ENCODE measurements at places on chromosomes 3 and 15.

DNA sequence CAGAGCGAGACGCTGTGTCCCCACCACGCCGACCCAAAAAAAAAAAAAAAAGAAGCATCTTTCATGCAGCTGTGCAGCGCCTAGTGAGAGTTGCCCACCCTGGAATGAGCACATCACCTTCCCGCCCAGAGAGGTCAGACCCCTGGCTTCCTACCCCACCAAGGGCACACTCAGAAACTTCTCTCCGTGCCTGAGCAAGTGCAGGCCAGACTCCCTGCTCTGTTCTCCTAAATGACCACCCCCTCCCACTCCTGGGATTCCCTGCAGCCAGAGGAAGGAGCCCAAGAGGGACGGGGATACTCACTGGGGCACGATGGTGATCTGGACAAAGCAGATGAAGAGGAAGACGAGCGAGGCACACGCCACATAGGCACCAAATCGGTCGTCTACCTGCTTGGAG is 116.0 kb downstream of the SEC22A start:
- no peak for DNase-seq

GRCh38 chr15:90004671-90005070 is 3.5 kb downstream of the ZNF710 start:
- DNase-seq: no peak

DNA sequence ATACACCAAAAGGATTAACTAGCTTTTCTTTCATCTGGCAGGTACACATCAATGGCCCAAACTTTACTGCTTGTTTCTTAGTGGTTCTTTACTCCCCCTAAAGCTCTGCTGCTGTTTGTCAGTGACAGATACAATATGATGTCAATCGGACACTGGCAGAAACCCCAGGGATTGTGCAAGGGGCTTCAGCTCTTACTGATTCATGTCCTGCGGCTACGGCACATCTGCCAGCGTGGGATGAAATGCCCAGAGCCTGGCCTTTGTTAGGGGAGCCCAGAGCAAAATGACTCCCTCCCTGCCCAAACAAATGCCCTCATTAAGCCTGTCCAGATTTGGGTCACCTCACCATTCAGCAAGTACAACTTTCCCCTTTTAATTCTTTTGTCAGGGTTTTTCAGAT is 28.3 kb downstream of the SRP14 start:
- DNase-seq: no peak

- DNase-seq: no peak
Measured at GRCh38 chr3:53416530-53416929, 69.2 kb upstream of the DCP1A start.

- DNase-seq: no peak
Measured at GRCh38 chr3:129595544-129596193, 10.8 kb downstream of the PLXND1 start.

DNA sequence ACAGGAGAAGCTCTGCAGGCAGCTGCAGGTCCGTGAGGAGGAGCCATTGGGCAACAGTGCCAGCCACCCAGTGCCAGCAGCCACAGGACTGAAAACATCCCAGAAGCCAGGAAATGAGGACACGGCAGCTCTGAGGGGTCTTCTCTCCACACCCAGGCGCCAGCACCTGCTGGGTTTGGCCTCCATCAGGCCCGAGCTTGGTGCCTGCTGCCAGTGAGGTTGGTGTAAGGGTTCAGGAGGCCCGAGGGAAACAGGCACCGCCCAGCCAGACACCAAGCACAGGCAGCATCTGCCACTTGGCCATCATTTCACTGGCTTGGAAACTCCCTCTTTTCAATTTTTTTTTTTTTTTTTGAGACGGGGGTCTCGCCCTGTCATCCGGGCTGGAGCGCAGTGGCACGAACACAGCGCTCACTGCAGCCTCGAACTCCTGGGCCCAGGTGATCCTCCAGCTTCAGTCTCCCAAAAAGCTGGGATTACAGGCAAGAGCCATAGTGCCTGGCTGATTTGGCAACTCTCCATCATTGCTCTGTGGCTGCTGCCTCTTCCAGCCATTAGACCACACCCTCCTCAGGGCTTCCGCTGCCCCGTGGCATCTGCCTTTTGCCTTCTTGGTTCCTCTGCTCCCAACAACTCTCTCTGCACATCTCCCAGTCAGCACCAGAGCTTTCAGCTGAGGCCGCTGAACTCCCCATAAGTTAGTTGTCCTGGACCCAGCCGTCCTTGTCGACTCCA is 1.5 kb upstream of the ITIH3 start:
- DNase-seq: no peak

GRCh38 chr3:52036222-52036694 is 20.1 kb downstream of the DUSP7 start:
- no peak for DNase-seq

GRCh38 chr3:72847282-72847681 is 963 bp downstream of the SHQ1 start:
- no peak for DNase-seq

- no peak for DNase-seq
Measured at GRCh38 chr3:128416578-128417211, 50.0 kb downstream of the DNAJB8 start.

DNA sequence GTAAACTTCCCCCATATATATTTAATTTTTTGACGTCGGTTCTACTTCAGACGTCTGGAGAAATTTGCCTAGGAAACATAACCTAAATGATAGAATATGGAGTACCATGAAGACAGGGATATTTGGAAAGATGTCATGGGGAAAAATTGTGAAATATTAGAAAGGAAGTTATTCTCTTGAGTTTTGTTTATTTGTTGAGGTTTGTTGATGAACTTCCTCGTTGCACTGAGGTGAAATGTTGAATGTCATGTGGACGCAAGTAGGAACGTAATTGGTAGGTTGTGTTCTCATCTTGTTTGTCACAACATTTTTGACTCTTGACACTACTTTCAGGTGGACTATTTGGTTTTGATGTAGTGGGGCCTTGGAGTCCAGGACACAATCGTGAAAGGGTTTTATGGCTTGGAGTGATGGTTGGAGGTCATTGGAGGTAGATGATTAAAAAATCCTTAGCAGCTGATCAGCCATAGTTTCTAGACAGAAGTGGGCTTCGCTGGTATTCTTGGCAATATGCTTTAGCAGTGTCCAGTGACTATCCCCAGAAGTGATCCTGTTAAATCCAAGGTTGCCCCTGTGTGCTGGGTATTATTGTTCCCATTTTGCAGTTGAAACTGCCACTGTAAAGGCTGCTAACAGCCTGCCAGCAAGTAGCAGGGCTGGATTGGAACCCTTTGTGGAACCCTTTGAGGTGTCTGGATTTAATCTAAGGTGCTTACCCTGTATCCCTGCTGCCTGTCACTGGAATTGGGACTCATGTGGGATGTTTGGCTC is 1.5 kb downstream of the ABHD5 start:
- DNase-seq: no peak

DNA sequence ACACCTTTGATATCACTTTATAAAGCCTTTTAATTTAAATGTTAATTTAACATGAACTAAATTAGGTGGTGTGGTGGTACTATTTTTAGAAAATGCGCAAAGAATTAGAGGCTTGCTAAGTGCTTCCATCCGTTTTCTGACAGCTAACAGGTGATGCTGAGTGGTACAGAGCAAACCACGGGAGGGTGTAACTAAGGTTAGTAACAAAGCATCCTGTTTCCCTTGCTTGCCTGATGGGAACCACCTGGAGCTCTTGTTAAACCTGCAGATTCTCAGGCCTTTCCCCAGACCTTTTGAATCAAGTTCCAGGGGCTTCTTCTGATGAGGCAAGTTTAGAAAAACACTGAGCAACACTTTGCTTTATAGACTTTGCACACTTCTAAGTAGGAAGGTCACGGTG is 101.0 kb downstream of the ATG7 start:
- no peak for DNase-seq

GRCh38 chr15:95265419-95265997 is 1034.1 kb downstream of the MCTP2 start:
- DNase-seq: no peak

- no peak for DNase-seq
Measured at GRCh38 chr15:43796566-43796965, 3.5 kb downstream of the SERINC4 start.

DNA sequence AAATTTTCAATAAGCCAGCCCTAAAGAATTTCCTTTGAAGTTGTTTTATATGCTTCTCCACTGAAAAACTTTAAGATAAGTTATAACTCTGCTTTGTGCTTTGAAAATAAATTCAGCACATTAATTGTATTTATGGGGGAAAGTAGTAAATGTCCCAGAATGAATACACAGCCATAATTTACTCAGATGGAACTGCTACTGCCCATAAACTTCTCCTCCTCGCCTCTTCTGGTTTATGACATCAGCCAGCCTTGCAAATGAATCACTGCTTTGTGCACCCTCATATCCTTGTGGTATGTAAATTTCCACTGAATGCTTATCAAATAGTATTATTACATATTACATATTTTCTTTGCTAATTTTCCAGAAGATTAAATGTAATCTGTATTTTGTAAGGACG is 302.0 kb downstream of the DIPK2A start:
- DNase-seq: no peak

DNA sequence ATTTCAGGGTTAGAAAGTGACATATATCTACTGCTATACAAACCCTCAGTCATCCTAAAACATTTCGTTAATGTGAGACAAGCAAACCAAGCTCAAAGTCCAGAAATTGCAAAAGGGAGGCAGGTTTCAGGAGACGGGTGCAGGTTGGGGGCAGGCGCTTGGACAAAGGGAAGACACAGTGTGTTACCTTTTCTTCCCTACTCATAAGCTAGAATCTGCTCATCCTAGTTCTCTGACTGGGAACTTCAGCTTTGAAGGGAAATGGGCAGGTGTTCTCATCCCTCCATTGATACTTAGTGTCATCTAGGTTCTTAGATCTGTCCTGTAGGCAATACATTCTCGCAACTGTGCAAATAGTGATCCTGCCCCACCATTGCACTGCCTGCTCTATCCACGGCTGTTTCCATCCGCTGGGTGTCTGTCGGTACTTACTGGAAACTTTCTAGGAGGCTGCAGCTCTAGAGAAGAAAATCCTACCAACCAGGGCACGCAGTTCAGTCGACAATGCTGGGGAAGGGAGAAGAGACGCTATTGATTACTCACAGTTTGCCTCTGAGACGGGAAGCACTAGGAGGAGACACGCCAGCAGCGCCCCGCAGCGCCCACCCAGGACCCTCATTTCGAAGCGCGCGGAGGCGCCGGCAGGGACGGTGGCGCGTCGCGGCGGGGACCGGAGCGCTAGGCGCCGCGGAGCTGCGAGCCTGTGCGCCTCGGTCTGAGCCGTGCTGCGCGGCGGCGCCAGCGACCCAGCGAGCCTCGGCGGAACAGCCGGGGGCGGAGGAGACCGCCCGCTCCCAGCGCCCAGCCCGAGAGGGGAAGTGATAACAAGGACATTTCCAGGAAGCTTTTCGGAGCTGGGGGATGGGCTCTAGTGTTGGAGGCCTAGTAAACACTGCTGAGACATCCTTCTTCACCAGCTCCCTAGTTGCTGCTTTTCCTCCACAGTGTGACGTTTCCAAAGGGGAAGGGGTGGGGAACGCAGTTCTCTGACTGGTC is at the start of gene PROS1:
Gene PROS1 (minus strand): TSS at position 766 of the 996 bp plus-strand sequence. CDS start 147 bp downstream, at position 619.
- DNase-seq: peak; percentile 85

DNA sequence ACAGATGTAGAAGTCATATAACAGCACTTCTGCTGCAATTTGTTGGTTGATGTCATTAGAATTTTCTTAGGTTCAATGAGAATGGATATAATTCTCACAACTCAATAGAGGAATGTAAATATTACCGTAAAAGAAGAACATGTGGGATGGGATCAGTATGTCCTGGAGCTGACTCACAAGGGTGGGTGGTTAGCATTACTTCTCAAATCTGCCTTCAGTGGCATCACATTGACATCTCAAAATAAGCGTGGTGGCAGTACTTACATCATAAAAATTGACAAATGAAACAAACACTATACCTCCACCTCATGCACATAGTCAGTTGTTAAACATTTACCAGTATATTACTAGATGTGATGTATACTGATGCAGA is 1068.0 kb upstream of the CADM2 start:
- DNase-seq: no peak

GRCh38 chr3:157123621-157124020 is 36.3 kb downstream of the CCNL1 start:
- no peak for DNase-seq

- DNase-seq: no peak
Measured at GRCh38 chr3:155342344-155342743, 48.9 kb upstream of the STRIT1 start.

DNA sequence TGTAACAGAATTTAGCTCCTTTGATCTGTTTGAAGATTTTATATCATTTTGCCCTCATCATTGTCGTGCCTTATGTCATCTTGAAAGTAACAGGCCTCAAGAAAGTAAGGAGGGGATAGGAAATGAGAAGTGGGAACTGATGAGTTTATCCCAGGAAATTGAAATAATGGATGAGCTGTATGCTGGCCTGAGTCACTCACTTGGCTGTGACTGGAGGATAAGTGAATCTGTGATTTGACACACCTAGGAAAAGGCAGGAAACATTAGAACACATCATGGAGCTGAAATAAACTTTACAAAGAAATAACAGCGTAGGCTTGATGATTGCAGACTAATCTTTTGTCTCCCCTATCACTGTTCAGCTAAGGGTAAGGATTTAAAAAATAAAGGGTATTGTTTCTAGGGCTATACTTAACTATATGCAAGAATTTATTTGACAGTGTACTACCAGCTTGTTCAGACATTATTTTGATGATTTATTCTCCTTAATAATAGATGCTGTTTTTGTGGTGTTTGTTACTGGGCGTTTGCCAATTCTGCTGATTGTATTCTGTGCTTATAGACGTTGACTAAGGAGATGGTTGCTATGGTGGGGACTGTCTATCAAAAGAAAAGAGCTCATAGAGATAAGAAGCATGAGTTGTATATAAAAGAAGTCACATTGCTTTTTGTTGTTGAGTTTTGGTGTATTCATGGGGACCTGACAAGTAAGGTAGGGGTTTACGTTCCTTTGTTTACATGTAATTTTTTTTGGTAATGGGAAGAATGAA is 105.6 kb upstream of the ROPN1 start:
- DNase-seq: no peak

GRCh38 chr3:6821411-6821810 is 39.5 kb upstream of the GRM7 start:
- no peak for DNase-seq

DNA sequence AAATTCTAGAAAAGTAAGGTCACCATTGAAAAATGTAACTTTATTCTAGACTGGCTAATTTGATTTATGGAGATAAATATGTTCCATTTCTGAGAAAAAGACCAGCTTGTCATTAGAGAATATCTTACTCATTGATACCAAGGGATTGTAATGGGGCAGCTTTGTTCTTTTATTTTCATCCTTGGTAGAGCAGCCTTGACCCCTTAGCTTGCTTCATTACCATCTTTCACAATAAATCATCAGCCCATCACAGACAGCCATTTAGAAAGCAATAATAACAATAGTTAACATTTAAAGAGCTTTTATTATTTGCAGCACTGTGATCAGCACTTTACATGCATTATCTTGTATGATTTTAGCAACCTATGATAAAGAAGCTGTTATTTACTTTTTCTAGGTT is 253.6 kb downstream of the C3orf38 start:
- no peak for DNase-seq

DNA sequence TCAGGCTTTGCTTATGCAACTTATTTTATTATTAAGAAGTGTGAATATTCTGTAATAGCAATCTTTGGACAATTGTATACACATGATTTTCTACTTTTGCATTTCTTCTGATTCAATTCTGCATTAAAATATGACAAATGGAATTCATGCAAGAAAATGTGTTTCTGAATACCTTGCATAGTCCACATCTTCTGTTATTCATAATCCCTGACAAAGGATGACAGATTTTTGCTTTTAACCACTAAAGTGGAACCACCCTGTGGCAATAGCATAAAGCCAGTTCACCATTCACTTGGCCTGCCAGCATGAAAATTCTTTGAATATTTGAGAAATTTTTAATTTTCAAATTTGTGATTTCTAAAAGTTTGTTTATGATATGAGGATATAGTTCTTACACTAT is 397.0 kb downstream of the ROBO2 start:
- no peak for DNase-seq

- no peak for DNase-seq
Measured at GRCh38 chr3:65714134-65714533, 324.6 kb downstream of the MAGI1 start.
